Skin of body (tissue), 3 donors: ENCODE measurements at places on chromosomes 1 and 21. TPM values are rescaled to one million over a fixed set of nuclear protein-coding genes. Genes with fewer than 3 reads are reported as not detected.
A peak's percentile ranks its signal among the peaks of the same experiment; 100 is the strongest.

Gene CD5L
- 0.39 TPM for total RNA-seq

Gene UBE2U
- not detected for total RNA-seq

Gene YRDC
- 10.8 TPM for total RNA-seq

GRCh38 chr1:82795508-82796149 lies 994.9 kb downstream of the ADGRL2 start:
- DNase-seq: no peak

- no peak for DNase-seq
Measured at GRCh38 chr1:196976278-196976677, 1.1 kb upstream of the CFHR5 start.

GRCh38 chr1:24934310-24935195 lies 4.5 kb upstream of the RUNX3 start:
- no peak for DNase-seq

DNA sequence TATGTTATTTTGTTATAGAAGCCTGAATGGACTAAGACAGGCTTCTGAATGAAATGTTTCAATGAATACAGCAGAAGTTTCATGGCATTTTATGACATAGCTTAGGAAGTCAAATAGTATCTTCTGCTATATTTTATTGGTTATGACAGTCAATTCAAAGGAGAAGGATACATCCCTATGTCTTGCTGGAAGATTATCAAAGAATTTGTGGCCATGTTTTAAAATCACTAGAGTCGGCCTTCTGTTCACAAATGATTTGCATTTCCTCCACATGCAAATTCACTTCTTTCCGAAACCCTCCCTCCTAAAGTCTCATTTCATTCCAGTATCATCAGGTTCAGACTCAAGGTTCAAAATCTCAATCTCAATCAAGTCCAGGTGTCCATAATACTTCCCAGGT lies 679.2 kb upstream of the ADAMTS5 start:
- no peak for DNase-seq

- no peak for DNase-seq
Measured at GRCh38 chr1:40793617-40794016, 10.0 kb downstream of the KCNQ4 start.

GRCh38 chr1:30868833-30869435 lies 39.6 kb downstream of the SDC3 start:
- no peak for DNase-seq

GRCh38 chr21:42081931-42082381 lies 10.8 kb downstream of the UMODL1 start:
- no peak for DNase-seq

DNA sequence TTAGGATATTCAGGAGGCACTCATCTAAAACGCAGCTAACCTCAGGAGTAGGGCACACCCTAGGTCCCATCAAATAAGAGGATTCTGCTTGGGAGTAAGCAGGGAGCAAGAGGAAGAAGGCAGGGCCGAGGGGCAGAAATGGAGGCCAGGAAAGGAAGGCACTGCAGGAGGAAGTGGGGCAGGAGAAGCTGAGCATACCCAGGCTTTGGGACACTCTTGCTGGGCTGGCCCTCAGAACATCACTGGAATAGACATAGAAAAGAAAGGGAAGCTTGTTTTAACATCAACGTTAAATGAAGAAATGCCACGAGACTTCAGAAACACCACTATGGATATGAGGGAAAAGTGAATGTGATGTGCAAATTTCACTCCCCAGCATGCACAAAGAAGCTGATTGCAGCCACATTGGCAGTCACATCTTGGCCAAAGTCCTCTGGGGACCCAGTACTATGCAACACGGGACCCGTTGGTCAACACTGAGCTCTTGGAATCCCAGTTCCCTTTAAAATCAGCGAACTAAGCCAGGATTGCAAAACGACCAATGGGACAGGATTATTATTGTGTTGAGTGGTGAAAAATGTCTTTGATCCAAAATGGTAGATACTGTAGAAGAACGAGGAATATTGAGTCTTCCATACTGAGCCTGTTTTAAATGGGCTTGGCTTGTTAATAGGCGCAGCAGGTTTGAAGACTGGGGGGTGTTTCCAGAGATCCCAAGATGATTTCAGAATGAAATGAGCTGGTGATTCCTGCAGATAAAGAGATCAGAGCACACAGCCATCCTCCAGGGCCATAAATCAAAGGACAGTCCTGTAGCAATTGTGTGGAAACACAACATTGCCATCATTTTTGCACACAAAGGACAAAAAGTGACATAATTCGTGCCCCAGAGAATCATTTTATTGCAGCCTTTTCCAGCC lies 152.4 kb downstream of the TOMM20 start:
- DNase-seq: no peak

DNA sequence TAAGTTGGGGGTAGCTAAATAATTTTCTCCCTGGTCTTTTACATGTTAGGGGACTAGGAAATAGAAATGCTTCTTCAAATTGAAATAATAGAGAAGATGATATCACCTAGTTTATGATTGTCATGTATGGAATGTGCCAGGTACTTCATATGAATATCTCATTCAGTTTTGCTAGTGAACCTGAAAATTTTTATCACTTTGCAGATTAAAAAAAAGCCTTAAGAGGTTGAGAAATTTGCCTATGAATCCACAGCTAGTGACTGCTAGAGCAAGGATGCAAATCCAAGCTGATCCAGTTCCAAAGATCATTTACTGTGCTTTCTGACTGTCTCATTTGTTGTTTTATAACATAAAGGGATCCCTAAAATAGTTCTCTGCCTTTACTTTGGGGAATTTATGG lies 24.7 kb downstream of the RNF2 start:
- DNase-seq: no peak

- peak; percentile 9 for DNase-seq
Measured at GRCh38 chr1:168148916-168149315, 12.2 kb upstream of the GPR161 start.

DNA sequence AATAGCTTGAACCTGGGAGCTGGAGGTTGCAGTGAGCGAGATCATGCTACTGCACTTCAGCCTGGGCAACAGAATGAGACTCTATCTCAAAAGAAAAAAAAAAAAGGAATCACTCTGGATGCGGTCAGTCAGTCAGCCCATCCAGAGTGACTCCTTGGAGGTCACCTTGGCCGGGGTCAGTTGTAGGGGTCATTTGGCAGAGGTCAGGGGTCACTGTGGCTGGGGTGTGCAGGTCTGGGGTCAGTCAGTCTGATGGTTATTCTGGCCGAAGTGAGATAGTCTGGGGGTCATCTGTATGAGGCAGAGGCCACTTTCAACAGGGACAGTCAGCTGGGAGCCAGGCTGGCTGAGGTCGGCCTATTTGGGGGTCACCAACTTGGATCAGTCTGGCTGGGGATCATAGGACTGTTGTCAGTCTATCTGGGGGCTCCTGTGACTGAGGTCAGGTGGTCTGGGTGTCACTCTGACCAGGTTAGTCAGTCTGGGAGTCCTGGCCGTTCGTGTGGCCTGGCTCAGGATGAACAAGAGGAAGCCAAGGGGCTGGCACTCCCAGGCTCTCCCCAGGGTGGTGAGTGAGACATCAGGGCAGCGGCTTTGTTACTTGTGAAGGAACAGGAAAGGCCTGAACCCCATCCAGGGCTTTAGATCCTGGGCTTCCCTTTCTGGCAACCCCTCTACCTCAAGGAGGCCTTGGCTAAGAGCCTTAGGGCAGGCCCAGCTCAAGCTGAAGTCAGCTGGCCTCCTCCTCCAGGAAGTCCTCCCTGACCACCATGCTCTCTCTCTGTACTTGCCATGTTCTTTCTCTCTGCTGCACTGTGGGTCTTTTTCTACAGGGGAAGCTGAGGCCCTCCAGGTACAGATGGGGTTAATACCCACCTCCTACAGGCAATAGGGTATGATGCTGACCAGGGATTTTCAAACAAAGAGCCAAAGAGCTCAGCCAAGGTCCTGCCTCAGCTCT lies 15.1 kb downstream of the PTPRU start:
- DNase-seq: no peak
